Right cardiac atrium (tissue), 5 donors: ENCODE measurements at places on chromosomes 12 and 14.

GRCh38 chr14:48563489-48563888, 888.1 kb upstream of the MDGA2 start:
- DNase-seq: no peak

GRCh38 chr14:35482994-35483515, 50.9 kb upstream of the INSM2 start:
- DNase-seq: no peak

DNA sequence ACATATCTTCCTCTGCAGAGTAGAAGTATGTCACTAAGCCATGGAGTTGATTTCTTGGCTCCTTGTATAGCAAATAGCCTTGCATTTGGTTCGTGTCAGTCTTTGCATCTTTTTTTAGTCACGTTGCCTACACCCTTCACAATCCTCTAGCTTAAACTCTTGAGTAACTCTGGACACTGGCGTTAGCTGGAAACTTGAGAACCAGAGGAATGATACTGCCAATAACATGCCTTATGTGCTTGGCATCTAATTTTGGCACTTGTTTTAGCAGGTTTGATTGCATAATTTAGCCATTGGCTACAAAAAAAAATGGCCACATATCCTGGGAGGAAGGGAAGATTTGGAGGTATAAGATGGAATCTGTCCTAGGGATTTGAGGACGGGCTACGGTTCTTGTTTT, 136.2 kb downstream of the ETV6 start:
- no peak for DNase-seq

GRCh38 chr14:93592786-93593185, 162.0 kb downstream of the UNC79 start:
- no peak for DNase-seq
